ENCODE measurements at places on chromosomes 7 and 10.

DNA sequence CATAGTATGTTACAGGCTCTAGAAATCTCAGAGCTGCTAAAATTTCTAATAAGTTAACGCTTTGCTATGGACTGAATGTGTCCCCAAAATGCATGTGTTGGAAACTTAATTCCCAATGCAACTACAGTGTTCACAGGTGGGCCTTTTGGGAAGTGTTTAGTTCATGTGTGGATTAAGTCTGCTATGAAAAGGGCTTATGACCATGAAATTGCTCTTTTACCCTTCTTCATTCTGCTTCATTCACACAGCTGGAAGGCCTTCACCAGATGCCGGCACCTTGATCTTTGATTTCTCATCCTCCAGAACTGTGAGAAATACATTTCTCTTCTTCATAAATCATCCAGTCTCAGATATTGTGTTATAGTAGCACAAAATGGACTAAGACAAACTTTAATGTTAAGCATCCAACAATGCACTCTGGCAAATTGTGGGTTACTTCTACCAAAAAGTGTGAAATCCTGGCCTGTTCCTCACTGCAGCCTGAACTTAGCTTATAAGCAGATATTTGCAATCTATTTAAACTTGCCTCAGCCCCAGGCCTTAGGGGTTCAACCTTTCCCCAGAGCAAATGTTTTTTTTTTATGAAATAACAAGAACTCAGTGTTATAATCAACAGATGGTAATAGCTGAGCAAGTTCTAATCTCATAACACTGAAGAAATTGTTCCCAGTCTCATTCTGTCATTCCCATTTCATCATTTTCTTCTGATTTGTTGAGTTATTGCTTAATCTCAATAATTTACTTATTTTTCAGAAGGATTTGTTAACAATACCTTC lies 523.6 kb downstream of the KIF20B start:
- no peak for DNase-seq

- peak; percentile 42 for DNase-seq
These were observed 51.7 kb downstream of the XRCC2 start for GRCh38 chr7:152624228-152624627.

DNA sequence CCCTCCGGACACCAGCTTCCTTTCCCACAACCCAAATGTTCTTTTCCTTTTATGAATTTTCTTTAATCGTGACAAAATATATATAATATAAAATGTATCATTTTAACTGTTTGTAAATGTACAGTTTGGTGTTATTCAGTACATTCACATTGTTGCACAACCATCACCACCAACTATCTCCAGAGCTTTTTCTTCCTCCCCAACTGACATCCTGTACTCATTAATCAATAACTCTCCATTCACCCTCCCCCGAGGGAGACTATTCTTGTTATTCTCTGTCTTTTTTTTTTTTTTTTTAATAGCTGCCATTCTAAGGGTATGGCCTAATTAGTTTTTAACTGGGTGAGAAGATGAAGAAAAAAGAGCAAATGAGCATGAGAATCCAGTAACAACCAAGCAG lies 30.6 kb upstream of the ITGB1 start:
- no peak for DNase-seq

GRCh38 chr7:70317356-70317755 lies 719.1 kb downstream of the AUTS2 start:
- no peak for DNase-seq

GRCh38 chr10:2731940-2732339 lies 335.4 kb upstream of the PFKP start:
- no peak for DNase-seq

GRCh38 chr7:32221056-32221455 lies 150.8 kb upstream of the PDE1C start:
- DNase-seq = no peak

DNA sequence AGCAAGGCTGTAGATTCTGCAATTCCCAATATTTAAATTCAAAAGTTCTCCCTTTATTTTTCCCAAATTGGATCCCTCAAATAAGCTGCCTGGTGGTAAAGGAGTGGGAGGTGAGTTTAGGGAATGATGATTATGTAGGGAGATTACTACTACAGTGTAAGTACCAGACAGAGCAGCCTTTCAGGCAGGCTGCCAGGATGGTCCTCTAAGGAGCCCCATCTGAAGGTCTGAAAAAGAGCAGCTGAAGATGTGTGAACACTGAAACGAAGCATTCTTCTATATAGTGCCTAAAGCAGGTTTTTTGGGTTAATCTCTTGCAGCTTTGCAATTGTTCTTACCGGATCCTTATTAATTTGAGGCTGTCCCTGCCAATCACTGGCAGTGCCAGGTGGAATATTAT lies 84.7 kb downstream of the CREB5 start:
- DNase-seq = no peak

DNA sequence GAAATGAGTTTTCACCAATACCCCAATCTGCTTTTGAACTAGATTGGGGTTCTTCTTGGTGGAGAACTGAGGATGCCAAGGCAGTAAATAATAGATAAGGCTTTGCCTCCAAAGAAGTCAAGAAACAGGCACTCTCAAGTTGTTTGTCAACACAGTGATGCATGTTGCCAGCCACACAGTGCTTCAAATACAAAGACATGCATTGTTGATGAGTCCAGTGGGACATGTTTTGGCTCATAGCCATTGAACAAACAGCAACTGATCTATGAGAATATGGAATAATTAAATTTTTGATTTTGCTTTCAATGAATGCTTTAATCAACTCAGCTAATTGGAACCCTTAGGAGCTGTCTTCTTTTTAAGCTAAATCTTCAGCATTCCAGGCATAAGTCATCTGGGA lies 346.4 kb downstream of the THSD7A start:
- no peak for DNase-seq

GRCh38 chr7:5867060-5867459 lies 13.5 kb upstream of the OCM start:
- no peak for DNase-seq

DNA sequence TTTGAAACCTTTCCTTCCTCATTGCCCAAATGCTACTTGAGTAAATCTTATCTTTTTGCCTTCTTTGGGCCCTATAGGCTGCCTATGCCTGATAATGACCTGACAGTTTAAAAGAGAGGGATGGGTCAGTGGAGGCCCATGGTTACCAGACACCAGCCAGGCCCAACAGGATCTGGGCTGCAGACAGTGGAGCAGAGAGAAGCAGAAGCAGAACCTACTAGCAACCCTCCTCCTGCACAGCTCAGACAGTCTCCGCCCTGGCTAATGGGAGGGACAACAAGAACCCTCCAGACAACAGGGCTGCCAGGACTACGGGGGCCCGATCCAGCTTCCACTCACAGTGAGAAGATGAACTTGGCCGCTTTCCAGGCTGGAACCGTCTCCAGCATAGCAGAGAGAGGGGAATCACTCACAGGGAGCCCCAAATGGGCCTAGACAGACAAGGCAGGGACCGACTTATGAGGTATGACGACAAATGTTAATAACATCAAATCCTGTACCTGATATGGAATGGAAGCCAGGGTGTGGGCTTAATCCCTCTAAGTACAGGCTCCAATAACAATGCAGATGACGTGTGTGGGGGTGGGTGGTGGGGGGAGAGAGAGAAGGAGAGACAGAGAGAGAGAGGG lies 31.7 kb upstream of the DGKI start:
- DNase-seq = no peak

Data from NCI-H1436 (cell line).